Memory B cell (primary cell): ENCODE measurements at places on chromosomes 6 and 20.

DNA sequence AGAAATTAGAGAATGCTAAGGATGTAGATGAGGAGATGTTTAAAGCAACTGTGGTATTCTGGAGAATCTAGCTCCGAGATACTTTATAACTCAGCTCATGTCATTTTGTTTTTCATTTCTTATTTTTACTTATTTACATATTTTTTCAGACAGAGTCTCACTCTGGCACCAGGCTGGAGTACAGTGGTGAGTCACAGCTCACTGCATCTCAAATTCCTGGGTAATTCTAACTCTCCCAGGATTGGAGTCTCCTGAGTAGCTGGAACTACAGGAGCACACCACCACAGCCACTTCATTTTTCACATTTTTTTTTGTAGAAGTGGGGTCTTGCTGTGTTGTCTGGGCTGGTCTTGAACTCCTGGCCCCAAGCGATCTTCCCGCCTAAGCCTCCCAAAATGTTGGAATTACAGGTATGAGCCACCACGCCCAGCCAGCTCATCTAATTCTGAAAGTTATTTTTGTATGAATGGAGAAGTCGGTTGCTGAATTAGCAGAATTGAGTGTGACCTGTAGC, 94.3 kb upstream of the FAM8A1 start:
- no peak for DNase-seq

GRCh38 chr6:145749632-145750031, 14.3 kb upstream of the EPM2A start:
- no peak for DNase-seq

- DNase-seq, result no peak
Measured at GRCh38 chr6:127484212-127484863, 25.1 kb upstream of the KIAA0408 start.

- no peak for DNase-seq
Measured at GRCh38 chr6:52139985-52140680, 46.0 kb upstream of the IL17A start.

GRCh38 chr6:21521276-21521675, 72.3 kb upstream of the SOX4 start:
- DNase-seq, result no peak
